Germinal center (tissue), 1 donor: ENCODE measurements at places on chromosomes 7 and 10.

- DNase-seq, result no peak
Measured at GRCh38 chr7:158124671-158125079, 462.9 kb downstream of the PTPRN2 start.

DNA sequence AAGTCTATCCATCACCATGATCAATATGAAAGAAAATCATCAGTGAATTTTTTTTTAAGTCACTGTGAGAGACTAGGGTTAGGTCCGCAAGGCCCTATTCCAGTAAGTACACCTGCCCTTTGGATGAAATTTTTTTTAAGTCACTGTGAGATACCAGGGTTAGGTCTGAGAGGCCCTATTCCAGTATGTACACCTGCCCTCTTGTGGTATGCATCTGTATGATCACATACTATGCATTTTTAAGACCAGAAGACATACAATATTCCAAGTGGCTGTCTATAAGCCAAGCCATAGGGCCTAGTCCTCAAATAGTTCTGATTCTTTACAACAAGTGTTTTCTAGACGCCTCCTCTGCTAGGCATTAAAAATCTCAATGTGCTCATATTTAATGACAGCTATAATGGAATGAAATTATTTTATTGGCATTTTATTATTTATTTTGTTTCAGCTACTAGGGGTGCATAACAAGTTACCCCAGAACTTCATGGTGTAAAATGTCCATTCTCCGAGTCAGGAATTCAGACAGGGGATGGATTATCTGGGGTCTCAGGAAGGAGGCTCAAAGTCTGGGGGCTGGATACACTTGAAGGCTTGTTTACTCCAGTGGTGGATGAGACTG, 53.1 kb downstream of the TEX36 start:
- peak; percentile 8 for DNase-seq

DNA sequence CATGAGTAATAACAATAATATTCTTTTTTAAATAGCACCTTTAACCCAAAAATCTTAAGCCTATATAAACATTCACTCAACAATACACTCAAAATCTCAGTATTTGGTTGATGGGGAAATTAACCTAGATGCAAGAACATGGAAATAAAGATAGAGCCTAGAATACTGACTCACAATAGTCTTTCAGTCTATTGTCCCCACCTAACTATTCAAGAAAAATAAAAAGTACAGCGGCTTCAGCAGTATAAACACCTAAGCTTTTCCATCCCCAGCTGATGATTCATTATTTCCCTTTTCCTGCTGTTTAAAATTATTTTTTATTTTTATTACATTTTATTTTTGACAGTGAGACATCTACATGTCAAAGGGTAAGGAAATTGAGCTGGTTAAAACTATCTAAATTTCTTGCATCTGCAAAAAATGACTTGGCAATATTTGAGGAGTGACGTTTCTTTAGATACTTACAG, 201.4 kb downstream of the FZD1 start:
- no peak for DNase-seq

GRCh38 chr10:119740096-119740495, 14.2 kb downstream of the INPP5F start:
- no peak for DNase-seq

DNA sequence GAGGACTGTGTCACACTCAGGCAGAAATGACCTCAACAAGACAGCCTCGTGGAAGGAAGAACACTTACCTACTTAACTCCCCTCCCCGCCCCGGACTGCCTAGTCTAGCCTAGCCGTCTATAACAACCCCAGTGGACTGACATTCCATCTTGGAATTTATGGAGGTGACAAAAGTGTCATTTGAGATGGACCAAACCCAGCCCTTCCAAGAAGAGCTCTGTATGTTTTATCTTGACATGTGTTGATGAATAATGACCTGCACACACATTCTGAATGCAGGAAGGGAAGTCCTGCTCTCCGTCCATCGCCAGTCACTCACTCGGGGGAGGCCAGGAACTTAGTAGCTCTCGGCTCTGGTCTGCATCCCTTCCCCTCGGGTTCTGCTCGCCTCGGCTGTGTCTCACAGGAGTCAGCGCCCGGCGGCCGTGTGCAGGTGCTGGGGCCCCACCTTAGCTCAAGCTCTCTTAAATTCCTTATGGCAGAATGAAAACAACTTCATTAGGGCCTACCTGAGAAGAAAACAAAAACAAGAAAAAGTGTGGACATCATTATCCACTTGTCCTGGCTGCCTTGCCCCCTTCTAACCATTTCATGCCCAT, 140.9 kb upstream of the NPS start:
- DNase-seq, result no peak

DNA sequence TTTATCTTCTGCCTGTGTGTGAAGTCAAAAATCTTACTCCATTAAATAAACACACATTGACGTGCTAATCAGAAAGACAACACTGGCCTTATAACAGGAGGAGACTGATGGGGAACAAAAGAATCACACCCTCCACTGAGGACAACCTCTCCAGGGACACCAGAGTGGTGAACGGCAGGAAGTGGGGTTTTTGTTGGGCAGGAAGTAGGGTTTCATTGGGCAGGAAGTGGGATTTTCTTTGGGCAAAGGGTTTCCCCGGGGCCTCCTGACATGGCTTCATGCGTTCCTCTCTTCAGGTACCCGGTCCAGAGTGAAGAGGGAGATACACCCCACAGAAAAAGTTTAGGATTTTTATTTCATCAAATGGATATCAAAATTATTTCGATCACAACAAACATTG, 30.6 kb downstream of the ADARB2 start:
- no peak for DNase-seq

DNA sequence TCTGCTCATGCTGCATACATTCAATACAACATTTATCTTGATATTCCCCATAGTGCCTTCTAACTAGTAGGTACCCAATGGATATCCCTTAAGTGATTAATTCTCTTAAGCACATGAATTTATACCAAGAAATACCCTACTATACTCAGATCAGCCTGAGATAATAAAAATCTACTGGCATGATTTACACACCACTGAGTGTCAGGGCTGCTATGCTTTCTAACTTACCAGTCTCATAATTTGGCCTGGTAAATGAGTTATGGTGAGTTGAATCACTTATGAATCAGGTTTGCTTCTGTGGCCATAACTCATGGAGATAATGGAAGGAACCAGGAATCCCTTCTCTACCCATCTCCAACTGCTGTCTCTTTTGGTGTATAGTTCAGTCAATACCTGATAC, 122.8 kb downstream of the THSD7A start:
- no peak for DNase-seq

DNA sequence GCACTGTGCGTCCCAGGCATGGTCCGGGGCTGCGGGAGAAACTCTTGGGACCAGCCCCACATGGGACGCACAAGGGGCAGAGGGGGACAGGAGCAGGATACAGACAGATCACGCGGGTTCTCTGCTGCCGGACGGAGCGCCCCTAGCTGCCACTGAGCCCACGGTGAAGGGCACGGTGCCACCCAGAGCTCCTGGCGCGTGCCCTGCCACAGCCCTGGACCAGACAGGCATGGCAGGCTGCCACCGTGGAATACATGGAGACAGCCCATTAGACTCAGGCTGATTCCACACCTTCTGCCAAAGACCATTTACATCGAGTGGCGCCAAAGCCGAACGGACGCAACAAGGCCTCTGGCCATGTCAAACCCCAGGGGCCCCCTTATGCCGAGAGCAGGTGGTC, 90.4 kb downstream of the MAD1L1 start:
- no peak for DNase-seq

GRCh38 chr10:7967035-7967434, 87.5 kb upstream of the GATA3 start:
- DNase-seq, result no peak

- DNase-seq, result no peak
Measured at GRCh38 chr10:62617652-62618051, 186.9 kb upstream of the ADO start.

- DNase-seq, result no peak
Measured at GRCh38 chr7:13908667-13909397, 80.6 kb downstream of the ETV1 start.

DNA sequence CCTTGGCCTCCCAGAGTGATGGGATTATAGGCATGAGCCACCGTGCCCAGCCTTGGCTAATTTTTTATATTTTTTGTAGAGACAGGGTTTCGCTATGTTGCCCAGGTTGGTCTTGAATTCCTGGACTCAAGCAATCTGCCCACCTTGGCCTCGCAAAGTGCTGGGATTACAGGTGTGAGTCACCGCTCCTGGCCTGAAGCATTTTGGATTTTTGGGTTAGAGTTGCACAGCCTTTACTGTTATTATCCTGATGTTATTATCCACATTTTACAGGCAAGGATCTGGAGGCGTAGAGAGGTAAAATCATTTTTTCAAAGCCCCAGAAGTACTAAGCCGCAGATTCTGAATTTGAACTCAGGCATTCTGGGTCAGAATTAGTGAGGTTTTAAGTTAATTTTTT, 75.4 kb downstream of the TCF7L2 start:
- no peak for DNase-seq

DNA sequence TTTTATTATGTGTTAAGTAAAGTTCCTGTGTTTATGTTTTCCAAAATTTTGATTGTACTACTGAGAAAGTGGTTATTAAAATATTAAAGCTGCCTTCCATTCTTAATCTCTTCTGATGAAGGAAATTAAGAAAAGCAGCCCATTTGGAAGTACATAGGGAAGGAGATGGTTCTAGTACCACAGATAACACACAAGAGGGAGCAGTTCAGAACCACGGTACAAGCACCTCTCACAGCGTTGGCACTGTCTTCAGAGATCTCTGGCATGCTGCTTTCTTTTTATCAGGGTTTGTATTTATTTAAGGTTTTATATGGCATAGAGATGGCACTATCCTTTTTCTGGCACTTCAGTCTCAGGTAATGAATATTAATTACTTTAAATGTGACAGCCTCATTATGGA, 111.6 kb downstream of the PHTF2 start:
- no peak for DNase-seq

GRCh38 chr7:132495936-132496335, 80.3 kb downstream of the PLXNA4 start:
- no peak for DNase-seq

DNA sequence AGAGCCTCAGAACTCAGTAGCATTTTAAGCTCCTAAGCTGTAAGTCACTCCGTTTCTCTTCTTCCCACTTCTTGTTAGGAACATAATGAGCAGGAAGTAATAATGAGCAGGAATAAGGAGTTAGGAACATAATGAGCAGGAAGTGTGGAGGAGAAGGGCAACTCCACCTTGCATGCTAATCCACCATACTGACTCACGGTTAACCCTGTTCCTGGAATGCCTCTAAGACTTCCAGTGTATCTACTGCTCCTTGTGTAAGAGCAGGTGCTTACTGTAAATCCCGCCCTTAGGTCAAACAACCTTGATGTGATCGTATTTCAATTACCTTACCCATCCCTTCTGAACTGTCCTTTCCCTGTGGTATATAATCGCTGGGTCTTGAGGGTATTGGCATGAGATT, 528.7 kb downstream of the CALN1 start:
- no peak for DNase-seq

GRCh38 chr7:41702635-41703371, at the start of gene INHBA:
Gene INHBA (minus strand): TSS chr7:41703090. CDS start chr7:41700374, 2,716 bp downstream.
- no peak for DNase-seq

DNA sequence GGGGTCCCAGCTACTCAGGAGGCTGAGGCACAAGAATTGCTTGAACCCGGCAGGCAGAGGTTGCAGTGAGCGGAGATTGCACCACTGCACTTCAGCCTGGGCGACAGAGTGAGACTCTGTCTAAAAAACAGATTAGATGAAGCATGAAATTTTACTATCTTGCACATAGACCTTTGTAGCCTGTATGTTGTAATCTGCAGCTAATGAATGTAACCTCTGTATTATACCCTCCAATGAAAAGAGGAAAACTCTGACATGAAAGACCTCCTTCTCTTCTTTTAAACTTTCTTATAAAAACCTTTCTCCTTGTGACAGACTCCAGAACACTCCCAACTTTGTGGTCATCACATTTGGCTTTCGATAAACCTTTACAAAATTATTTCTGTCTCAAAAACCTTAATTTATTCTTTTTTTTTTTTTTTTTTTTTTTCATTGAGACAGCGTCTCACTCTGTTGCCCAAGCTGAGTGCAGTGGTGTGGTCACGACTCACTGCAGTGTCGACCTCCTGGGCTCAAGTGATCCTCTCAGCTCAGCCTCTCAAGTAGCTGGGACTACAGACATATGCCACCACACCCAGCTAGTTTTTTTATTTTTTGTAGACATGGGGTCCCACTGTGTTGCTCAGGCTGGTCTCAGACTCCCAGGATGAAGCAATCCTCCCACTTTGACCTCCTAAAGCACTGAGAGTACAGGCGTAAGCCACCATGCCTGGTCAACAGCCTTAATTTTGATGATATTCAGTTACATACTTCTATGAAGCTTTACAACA, 97.4 kb downstream of the SVOPL start:
- DNase-seq, result no peak

DNA sequence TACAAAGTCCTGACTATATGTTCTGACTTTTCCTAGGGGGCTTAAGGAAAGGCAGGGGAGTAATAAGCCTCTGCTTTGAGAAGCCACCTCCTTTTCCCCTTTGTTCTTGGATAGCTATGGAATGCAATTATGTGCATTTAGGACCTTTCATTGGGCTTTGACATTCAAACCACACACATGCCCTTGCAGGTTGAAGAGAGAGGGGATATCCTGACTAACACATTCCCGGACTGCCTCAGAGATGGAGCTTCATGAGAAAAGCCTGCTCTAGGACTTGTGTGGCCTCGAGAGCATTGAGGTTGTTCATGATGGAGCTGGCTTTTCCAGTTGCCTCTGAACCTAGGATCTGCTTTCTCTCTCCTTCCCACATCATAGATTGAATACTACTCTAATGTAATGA, 694.5 kb downstream of the LRMDA start:
- DNase-seq, result no peak

GRCh38 chr7:5630670-5631069, 150.8 kb downstream of the RNF216 start:
- DNase-seq, result no peak

DNA sequence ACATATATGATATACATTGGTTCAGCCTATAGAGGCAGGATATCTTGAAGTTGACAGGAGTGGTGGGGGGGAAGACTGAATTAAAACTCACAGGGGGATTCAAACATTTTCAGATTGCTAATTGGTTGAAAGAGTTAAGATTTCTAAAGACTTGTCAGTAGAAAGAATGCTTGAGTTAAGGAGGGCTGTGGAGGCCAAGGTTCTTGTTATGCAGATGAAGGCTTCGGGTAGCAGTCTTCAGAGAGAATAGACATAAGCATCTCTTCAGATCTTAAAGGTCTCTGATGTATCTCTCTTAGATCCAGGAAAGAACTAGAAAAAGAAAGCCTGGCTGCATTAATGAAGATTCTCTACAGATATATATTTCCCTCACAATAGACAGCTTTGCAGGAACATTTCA, 209.8 kb upstream of the SEMA3D start:
- DNase-seq, result no peak
